ENCODE measurements at places on chromosomes 3 and 15.

GRCh38 chr3:113255100-113255853, 43.9 kb downstream of the BOC start:
- DNase-seq = no peak

DNA sequence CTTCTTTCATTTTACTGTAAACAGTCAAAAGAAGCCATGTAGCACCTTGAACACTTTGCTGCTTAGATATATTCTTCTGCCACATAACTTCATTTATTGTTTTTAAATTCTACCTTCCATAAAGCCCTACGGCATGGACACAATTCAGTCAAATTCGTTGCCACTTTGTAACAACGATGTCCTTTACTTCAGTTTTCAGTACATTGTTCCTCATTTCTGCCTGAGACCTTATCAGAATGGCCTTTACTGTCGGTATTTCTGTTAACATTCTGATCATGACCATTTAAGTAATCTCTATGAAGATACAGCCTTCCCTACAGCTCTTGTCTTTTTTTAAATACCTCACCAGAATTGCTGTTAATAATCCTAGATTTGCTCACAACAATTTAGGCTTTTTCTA, 466.9 kb downstream of the NAALADL2 start:
- no peak for DNase-seq

DNA sequence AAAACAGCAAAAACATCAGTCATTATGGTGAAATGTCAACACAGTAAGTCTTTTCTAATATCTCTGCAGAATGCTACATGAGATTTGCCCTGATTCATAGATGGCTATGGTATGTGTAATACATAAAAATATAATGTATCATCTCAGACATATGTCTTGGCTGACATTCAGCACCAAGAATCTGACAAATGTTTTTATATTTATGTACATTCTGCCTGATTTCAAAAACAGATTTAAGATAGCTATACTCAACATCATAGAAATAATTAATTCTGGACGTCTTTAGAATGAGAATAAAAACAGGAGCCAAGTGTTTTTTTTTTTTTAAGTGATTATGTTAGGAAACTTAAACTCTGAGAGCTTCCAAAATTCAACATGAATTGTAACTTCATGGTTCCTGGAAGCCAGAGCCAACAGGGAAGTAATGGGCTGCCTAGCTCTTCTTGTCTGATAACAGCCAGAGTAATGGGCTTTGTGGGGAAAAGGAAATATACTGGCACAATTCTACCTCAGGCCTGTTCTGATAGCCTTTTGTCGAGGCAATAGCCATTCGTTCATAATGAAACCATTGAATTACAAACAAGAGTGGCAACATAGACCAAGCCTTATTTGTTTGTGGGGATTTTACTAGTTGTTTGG, 184.4 kb downstream of the VGLL4 start:
- DNase-seq = no peak

DNA sequence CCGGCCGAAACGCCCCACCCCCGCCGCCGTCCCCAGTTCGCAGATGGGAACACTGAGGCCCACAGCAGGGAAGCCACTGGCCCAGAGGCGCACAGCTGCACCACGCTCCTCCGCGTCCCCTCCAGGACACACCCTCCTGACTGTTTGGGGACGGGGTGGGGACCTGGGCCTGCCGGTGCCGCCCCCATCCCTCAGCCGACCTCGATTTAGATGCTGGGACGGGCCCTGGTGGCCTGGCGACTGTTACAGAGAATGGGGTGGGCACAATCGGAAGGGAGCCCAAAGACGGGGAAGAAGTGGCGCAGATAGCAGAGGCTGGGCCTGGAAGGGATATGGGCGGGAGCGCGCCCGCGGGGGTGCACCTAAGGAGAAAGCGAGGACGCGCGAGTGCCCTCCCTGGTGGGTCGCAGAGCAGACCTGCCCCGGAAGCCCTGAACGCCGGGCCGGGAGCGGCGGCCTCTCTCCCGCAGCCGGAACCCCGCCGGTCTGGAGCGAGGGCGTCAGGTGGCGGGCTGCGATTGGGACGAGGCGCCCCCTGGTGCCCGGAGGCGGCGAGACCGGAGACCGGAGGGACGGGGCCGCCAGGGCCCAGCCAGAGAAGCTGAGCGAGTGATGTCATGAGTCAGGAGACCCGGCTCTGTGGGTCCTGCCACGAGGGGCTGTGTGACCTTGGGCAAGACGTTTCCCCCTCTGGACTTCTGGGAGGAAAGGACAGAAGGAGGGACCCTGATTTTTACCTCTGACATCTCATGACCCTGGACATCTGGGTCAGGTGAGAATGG, 78.4 kb downstream of the IQSEC1 start:
- DNase-seq = no peak

- peak; percentile 1 for DNase-seq
These were observed 72.5 kb downstream of the OPA1 start for GRCh38 chr3:193665370-193665989.

DNA sequence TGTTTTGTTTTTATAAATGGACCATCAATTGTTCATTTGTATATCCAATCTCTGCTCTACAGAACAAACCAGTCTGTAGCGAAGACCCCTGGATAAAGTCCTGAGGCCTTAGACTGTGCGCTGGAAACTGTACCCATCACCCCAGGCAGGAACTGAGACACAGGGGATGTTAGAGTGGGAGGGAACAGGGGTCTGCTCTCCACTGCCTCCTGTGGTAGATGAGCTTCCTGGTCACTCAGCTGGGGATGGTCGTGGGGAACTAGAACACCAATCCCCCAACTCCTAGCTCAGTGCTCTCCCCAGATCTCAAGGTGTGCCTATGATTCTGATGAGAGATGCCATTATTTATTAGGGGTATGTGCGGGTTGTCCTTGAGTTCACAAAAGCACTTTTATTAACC, 340.2 kb upstream of the IGF1R start:
- DNase-seq = no peak

GRCh38 chr3:7929319-7929889, 572.2 kb upstream of the LMCD1 start:
- DNase-seq = no peak

DNA sequence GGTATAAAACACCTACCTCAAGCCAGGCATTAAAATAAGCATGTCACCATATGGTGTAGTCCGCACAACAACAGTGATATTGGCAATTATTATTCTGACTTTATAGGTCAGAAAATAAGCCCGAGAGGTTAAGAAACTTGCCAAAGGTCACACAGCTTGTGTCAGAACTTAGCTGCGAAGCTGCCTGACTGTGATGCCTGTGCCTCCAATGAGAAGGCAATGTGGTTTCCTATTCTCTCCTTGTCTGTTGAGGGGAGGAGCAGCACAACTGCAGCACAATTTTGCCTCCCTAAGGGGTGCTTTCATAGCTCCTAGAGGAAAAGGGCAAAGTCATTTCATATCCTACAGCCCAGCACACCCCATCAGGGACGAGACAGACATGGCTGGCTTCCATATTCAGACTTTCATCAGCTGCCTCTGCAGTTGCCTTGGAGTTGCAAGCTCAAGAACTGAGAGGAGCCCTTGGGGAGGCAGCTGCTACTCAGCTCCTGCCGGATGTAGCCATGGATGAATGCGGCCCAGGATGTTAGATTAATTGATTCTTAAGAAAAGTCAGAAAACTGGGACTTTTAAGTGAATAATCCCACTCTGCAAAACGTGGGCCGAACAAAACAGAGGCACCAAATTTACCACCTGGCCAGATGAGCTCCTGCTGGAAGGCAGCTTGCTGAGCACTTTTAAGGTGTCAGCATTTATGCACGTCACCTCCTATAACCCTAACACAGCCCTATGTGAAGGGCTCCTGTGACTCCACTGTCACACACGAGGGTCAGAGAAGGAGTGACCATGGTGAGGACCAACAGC, 38.5 kb downstream of the MYO5C start:
- no peak for DNase-seq

GRCh38 chr3:185926445-185926844, 11.4 kb downstream of the TRA2B start:
- no peak for DNase-seq

DNA sequence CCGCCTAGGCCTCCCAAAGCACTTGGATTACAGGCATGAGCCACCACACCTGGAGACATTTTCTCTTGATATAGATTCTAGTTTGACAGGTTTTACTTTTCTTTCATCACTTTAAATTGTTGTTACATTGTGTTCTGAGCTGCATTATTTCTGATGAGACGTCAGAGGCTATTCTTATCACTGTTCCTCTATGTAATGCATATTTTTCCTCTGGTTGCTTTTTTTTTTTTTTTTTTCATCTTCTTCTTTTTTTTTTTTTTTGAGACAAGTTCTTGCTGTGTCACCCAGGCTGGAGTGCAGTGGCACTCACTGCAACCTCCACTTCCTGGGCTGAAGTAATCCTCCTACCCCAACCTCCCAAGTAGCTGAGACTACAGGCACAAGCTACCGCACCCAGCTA, 41.2 kb downstream of the TRA2B start:
- no peak for DNase-seq

- DNase-seq = no peak
These were observed 5.9 kb downstream of the DPH6 start for GRCh38 chr15:35540021-35540420.

- no peak for DNase-seq
These were observed 18.2 kb downstream of the CRTAP start for GRCh38 chr3:33132019-33132360.

- DNase-seq = no peak
These were observed 1.7 kb upstream of the ALCAM start for GRCh38 chr3:105365081-105365390.

GRCh38 chr3:48410205-48411040, 19.5 kb downstream of the PLXNB1 start:
- DNase-seq = no peak

DNA sequence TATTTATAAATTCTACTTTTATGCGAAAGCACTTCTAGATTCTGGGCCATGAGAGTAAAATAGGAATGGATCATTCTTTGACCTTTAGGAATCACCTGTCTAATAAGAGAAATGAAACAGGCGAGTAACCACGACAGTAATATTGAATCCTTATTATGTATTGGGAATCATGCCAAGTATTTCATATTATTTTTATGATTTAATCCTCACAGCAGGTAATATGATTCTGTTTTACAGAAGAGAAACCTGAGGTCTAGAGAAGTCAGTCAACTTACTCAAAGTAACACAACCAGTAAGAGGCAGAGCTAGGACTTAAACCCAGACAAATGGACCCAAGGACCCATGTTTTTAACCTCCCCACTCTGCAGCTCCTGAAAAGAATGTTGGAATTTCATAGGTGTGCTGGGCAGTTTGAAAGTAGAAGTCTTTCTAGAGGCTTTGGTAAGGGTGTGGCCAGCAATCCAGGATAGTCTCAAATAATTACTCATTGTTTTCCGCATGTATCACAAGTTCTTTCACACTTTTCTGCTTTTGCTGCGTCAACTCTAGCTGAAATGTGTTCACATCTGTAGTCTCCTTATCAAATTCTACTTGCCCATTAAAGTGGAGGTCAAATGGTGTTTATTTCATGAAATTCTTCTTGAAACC, 181.7 kb downstream of the TPRG1 start:
- no peak for DNase-seq

- no peak for DNase-seq
These were observed 60.0 kb downstream of the CLASP2 start for GRCh38 chr3:33658039-33658438.

DNA sequence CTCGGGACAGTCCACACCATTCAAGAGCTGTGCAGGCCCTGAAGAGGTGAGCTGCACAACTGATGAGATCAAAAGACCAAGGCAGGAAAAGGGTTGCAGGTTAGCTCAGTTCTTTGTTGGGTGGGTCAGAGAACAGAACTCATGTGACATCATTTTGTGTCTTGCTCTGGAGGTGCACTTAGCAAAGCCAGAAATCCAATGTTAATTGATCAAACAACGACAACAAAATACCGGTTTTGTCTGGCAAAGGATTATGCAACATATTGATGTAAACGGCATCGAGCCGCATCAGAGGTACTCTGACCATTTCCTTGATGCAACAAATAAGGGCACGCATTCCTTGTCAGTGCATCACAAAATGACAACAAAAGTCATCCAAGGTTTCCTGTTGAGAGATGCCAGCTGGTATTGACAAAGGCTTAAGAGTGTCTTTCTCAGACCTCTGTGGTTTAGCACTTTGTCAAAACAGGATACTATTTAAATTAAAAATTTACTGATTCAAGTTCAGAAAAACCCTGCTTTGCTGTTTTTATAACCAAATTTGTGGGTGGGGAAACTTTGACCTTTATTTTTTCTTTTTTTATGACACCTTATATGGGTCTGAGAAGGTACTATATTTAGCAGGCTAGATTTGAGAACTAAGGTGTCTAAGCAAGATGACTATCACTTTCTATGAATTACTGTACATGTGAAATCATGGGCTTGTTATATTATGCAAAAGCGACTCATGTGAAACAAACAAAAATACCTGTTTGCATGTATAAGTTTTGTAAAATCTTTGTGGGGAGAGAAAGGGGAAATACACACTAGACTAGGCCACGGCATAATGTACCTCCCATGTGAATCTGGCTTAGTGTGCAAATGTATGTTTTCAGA, 496.1 kb downstream of the FOXP1 start:
- no peak for DNase-seq

GRCh38 chr3:33099109-33099645, 2.2 kb upstream of the GLB1 start:
- no peak for DNase-seq

GRCh38 chr3:33918126-33918756, 119.8 kb downstream of the PDCD6IP start:
- DNase-seq = no peak

DNA sequence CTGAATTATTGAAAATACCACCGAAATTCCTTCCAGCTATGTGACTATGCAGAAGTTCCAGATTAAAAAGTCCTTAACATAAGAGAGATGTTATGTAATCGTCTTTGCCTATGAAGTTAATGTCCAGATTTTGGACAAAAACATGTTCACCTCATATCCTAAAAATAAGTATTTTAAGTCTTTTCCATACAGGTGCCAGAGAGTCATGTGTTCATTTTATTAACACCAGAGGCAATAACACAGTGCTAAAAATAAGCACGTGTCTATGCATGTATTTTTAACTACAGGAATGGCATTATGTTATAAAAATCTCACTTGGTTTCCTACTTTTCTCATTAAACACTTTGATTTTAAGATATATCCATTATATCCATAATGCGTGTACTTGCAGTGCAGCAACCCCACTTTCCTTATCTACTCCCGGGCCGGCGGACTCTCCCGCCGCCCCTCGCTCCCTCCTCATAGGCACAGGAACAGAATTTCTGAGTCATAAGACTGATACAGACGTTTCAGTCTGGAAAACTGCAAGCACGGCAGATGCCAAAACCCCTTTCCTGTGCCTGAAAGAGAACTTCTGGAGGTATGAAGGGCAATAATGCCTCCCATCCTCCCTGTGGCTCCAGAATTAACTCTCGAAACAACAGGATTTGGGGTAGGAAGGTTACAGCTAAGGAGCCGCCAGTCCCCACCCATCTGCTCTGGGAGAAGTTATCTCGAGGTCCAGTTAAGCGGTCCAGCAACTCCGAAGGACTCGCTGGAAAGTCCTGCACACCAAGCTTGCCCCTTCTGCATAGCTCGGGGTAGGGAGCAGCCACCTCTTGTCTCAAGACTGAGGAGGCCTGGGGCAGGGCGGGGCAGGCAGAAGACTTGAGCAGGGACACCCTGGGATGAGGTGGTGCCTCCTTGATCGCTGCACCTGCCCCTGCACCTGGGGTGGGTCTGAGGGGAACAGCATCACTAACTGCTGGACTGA, 22.3 kb upstream of the PSTPIP1 start:
- no peak for DNase-seq

GRCh38 chr3:183117056-183117455, 17.8 kb upstream of the MCCC1 start:
- DNase-seq = no peak

Measured in SHP77 (cell line).